Panc1 (cell line): ENCODE measurements at places on chromosomes 6 and 20.

- no peak for DNase-seq
Measured at GRCh38 chr20:48209102-48209501, 423.8 kb upstream of the SULF2 start.

DNA sequence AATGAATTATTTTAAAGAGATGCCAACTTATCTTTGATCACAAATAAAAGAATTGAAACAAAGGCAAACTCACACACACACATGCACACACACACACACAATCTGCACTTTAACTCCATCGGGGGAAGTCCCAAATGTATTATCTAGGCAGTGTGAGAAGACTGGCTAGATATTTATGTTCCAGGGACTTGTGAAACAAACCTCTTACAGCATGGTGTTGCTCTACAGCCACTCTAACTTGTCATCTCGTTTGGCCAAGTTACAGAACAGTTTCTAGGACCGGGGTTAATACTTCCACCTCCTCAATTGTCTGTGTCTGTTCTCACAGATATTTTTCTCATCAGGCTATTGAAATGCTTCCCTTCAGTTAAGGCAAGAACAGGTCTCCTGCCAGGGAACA, 855.0 kb downstream of the EPHA7 start:
- DNase-seq: no peak

DNA sequence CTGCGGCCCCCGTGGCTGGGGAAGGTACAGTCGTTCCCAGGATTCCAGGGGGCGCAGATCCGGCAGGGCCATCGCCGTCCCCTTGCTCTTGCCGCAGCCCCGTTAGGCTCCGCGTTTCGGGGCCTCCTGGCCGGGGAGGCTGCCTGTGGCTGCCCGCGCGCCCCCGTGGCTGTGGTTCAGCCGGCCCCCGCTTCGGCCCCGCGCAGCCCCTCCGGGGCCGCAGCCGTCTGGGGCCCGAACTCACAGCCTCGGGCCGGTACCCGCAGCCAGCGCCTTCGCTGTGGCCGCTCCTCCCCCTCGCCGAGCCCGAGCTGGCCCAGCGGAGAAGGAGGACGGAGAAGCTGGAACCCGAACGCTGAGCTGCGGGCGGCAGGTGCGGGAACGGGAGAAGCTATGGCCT, 1826.9 kb upstream of the DEFB115 start:
- DNase-seq: no peak

DNA sequence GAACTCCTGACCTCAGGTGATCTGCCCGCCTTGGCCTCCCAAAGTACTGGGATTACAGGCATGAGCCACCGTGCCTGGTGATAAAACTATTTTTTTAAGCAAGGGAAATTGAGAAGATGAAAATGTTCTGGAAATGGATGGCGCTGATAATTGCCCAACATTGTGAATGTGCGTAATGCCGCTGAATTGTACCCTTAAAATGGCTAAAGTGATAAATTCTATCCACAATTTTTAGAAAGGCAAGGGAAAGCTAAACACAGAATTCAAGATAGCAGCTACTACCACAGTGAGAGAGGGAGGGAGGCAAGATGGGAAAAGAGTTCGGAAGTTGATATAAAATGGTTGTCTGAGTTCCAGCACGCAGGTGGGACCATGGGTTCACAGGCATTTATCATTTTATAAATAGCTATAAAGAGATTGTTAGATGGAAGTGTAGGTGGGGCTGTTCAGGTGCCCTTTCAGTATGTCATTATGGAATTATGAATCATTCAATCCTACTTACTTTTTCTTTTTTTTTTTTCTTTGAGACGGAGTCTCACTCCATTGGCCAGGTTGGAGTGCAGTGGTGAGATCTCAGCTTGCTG, 8.3 kb downstream of the RIPOR3 start:
- no peak for DNase-seq

DNA sequence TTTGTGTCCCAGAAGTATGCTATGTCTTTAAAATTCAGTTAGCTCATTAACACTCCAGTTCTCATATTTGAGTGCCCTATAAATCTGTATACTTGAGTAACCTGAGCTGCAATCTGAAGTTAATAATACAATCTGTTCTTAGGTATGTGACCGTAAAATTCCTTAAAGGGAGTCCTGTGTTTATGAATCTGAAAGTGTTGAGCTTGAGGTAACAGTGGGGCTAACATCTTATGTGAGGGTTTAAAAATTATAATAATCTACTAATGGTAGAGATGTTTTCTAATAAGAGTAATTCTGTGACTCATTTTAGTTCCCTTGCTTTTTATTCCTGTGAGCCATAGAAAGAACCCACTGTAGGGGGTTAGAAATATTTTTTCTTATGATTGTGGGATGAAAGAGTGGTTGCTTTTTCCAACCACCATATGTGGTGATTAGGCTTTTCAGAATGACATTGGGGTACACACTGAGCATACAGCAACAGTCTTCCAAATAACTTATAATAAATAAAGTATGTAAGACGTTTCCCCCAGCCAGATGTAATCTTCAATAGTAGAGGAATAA, 121.2 kb downstream of the BCKDHB start:
- no peak for DNase-seq

DNA sequence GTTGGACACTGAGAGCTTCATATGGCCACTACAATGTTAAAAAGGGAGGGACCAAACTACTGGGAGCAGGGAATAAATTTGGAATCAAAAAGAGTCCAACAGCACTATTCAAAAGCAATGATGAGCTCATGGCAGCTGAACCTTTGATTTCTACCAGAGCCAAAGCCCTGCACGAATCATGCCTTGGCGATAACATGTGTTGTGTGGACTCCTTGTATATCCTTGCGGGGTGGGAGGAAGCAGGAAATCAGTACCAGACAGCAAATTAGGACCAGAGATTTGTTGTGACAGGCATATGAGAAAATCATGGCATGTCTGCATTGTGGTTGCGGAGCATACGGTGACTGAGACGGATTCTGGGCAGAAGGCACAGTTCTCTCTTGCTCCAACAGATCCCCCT, 85.6 kb upstream of the EMILIN3 start:
- no peak for DNase-seq

- DNase-seq: no peak
Measured at GRCh38 chr6:162705736-162706135, 21.8 kb downstream of the PRKN start.

GRCh38 chr6:1020133-1020532, 291.8 kb upstream of the FOXQ1 start:
- DNase-seq: no peak

DNA sequence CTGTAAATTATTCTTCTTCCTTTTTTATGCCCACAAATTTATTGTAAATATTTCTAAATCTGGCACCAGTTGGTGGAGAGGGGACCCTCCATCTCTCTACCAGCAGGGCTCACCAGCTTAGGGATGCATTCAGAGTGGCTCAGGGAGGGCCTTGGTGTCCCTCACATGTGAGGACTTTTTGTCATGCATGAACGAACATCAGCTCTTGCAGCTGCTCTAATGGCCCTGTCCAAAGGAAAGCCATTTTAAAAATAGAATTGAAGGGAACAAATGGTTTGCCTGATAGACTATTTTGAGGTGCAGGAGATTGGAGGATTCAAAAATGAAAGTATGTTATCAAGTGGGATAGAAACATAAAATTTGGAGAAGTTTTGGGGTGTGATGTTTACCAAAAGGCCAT, 37.5 kb upstream of the KLHL31 start:
- DNase-seq: no peak

- DNase-seq: no peak
Measured at GRCh38 chr6:79277109-79277508, 42.6 kb upstream of the HMGN3 start.

- DNase-seq: no peak
Measured at GRCh38 chr6:33609528-33609927, 11.6 kb upstream of the ITPR3 start.

GRCh38 chr6:52407467-52407866, 12.7 kb upstream of the EFHC1 start:
- DNase-seq: no peak

GRCh38 chr20:53238121-53238660, 266.0 kb downstream of the TSHZ2 start:
- DNase-seq: no peak

GRCh38 chr6:124069230-124069950, 265.7 kb downstream of the NKAIN2 start:
- no peak for DNase-seq

DNA sequence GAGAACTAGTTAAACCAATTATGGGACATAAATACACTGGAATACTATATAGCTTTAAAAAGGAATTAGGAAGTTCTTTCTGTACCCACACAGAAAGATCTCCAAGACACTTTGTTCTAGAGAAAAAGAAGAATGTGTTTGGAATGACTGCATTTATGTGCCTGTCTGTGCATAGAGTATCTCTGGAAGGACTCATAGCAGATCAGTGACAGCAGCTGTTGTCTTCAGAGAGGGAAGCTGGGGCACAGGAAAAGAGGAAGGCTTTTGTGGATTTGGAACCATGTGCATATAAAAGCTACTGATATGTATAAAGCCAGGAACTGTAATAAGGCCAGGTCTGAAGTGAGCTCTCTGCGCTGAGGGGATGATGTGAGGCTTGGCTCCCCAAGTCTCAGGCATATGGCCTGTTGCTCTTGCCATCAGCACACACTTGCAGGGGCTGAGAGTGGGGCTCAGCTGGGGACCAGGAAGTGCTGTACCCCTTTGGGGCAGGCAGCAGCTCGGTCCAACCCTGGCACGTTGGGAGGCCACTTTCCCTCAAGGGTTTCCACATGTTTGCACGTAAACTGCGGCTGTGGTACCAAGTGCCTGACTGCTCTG, 31.8 kb upstream of the CCDC167 start:
- DNase-seq: no peak

DNA sequence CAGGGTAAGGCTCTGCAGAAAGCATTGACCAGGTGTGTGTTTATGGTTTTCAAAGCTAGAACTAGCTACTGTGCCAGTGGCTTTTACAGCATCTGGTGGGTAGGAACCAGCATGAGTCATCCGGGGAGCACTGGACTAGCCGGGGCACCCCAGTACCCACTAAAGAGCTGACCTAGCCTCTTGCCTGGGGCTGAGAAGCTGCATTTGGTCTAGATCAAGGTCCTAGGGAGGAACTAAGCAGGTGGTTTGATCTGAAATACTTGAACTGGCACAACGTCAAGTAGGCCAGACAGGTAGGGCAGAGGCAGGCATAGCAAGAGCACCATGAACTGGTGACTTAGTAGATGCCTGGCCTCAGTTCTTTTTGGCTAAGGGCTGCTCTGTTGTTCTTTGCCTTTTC, 109.8 kb upstream of the PTPRK start:
- DNase-seq: no peak

DNA sequence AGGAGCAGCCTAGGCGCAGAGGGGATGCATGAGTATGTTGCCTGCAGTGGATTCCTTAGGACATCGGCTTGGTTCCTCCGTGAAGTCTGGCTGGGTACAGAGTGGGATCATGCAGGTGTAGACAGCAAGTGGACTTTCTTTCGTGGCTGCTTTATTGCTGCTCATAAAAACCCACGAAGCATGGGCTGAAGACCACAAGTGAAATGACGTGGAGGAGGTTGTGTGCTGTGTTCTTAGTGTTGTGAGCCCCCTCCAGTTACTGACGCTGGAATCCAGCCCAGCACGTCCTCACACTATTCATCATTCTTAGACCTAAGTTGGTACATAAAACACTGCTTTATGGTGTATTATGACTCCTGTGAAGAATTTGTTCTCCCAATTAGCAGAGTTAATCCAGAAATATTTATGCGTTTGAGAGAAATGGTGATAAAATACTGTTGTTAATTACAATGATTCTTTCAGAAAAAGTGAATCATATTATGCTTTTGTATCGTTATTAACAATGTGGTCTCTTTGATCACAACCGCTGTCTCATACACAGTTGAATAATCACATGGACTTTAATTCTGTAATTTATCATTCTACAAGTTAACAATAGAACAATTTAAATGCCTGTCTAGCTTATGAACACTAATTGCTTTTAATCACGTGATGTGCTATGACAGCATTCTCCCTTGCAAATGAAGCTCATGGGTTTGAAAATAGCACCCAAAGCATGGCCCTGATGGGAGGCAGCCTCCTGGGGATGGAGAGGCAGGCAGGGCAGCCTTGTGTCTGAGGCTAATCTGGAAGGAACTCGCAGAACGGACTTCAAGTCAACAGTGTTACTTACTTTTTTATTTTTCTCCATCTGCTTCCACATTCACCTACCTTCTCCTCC, 233.9 kb upstream of the SYNDIG1 start:
- DNase-seq: no peak

DNA sequence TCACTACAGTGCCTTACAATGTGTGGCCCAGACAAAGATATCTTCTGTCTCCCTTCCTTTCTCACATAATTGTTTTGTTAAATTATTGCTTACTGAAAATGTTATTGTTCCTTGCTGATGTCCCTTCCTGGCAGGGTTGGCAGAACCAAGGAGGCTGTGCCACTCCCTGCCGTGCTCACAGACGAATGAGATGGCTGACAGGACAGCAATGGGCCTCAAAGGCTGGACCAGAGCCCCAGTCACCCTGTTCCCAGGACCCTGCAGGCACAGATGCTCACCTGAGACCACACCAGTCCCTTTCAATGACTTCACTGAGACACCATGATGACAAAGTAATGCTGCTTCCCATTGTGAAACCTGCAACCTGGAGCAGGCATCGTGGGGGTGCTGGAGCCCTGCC, 375.1 kb downstream of the HACE1 start:
- DNase-seq: no peak

DNA sequence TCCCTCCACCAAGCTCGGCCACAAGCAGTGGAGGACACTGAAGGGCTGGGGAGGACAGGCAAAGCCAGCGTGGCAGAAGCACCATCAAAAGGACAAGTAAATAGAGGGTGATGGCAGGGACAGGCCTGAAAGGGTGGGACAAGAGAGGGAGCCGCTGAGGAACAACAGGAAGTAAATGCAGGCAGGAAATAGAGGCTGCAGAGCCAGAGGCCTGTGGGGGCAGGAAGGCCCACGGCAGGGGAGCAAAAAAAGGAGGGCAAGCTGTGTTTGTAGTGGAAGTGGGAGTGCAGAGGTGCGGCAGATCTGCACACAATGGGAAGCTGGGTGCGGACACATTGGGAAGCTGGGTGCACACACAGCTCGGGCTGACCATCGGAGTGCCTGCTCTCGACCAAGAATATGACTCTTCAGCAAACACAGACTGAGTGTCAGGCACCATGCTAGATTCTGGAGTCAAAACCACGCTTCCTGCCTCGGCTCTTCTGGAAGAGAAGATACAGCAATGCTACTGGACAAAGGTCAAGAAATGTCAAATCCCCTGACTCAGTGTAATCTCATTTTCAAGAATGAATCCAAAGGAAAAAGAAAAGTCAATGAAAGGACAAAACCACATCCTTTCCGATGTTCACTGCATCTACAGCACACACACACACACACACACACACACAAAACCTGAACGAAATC, 40.4 kb upstream of the RAB22A start:
- DNase-seq: no peak
